ENCODE measurements at places on chromosomes 2 and 18. TPM values are rescaled to one million over a fixed set of nuclear protein-coding genes. Genes with fewer than 3 reads are reported as not detected.

SRBD1 gene
- total RNA-seq = 11.1 TPM

- peaks cover 2% of the 10 kb centered on the region for H3K36me3 ChIP-seq
- no peaks in the 10 kb centered on the region for H3K27me3 ChIP-seq
- H3K27ac ChIP-seq = no peak overlapping the region
- H3K4me3 ChIP-seq = no peak overlapping the region
- peaks cover 8% of the 10 kb centered on the region for H3K4me1 ChIP-seq
- DNase-seq = no peak
Observed at GRCh38 chr2:42190191-42190590, 21.0 kb downstream of the EML4 start.

SP140 gene
- 24.2 TPM for total RNA-seq

IL1RN gene
- total RNA-seq = not detected

- DNase-seq = no peak
- no peaks in the 10 kb centered on the region for H3K4me1 ChIP-seq
- no peak overlapping the region for H3K27ac ChIP-seq
- H3K36me3 ChIP-seq = no peaks in the 10 kb centered on the region
- no peaks in the 10 kb centered on the region for H3K27me3 ChIP-seq
- H3K4me3 ChIP-seq = no peak overlapping the region
Observed at GRCh38 chr2:187017438-187017837, 168.5 kb upstream of the ZSWIM2 start.

SMC6 gene
- 44.2 TPM for total RNA-seq

GRCh38 chr2:194380011-194380410 lies 1277.0 kb upstream of the SLC39A10 start:
- H3K36me3 ChIP-seq = no peaks in the 10 kb centered on the region
- no peaks in the 10 kb centered on the region for H3K27me3 ChIP-seq
- no peaks in the 10 kb centered on the region for H3K4me1 ChIP-seq

- no peaks in the 10 kb centered on the region for H3K27me3 ChIP-seq
- no peaks in the 10 kb centered on the region for H3K36me3 ChIP-seq
- no peak overlapping the region for H3K4me3 ChIP-seq
- H3K27ac ChIP-seq = no peak overlapping the region
- no peak for DNase-seq
- H3K4me1 ChIP-seq = peaks cover 9% of the 10 kb centered on the region
Observed at GRCh38 chr18:74530584-74530862, 3.8 kb upstream of the CNDP1 start.

- H3K36me3 ChIP-seq = no peaks in the 10 kb centered on the region
- peaks cover 19% of the 10 kb centered on the region for H3K4me1 ChIP-seq
- no peaks in the 10 kb centered on the region for H3K27me3 ChIP-seq
- no peak for DNase-seq
- no peak overlapping the region for H3K27ac ChIP-seq
Observed at GRCh38 chr2:15458277-15458676, 102.9 kb downstream of the NBAS start.

DNA sequence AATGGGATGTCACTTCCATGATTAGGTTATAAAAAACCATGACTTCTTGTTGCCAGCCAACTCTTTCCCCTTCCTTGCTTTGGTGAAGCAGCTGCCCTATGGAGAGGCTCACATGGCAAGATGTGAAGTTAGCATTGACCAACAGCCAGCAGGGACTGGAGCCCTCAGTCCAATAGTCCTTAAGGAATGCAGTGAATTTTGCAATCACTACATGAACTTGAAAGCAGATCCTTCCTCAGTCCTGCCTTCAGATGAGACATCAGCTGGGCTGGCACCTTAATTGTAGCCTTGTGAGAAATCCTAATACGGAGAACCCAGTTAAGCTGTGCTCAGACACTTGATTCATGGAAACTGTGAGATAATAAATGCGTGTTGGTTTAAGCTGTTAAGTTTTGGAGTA lies 61.8 kb downstream of the ATP8B1 start:
- no peak overlapping the region for H3K27ac ChIP-seq
- no peak for DNase-seq
- H3K4me1 ChIP-seq = no peaks in the 10 kb centered on the region
- H3K4me3 ChIP-seq = no peak overlapping the region
- H3K36me3 ChIP-seq = no peaks in the 10 kb centered on the region

BOLL gene
- total RNA-seq = not detected

DES gene
- total RNA-seq = not detected
